ENCODE measurements at places on chromosomes 5 and 9. TPM values are rescaled to one million over a fixed set of nuclear protein-coding genes. Genes with fewer than 3 reads are reported as not detected.

The SLC1A1 gene
- polyA plus RNA-seq = 17.6 TPM

The FLT4 gene
- polyA plus RNA-seq = 34.2 TPM

The SLCO6A1 gene
- 0.11 TPM for polyA plus RNA-seq

The IQGAP2 gene
- polyA plus RNA-seq = 57.9 TPM

The BTNL3 gene
- polyA plus RNA-seq = 0.07 TPM

The NIPAL4 gene
- 0.39 TPM for polyA plus RNA-seq

The FCN1 gene
- 3.7 TPM for polyA plus RNA-seq

The IL7R gene
- 0.72 TPM for polyA plus RNA-seq

Data from renal cortex interstitium (tissue), 15 donors.